ENCODE measurements at places on chromosomes 12 and 14. TPM values are rescaled to one million over a fixed set of nuclear protein-coding genes. Genes with fewer than 3 reads are reported as not detected.

Gene SSPN
- not detected for total RNA-seq

Gene GNB3
- 14.9 TPM for total RNA-seq

GRCh38 chr12:2194060-2194459 is 141.3 kb downstream of the CACNA1C start:
- no peak for DNase-seq

- no peak for DNase-seq
Observed at GRCh38 chr12:85781766-85782165, 54.4 kb downstream of the RASSF9 start.

Gene PRORP
- 58.4 TPM for total RNA-seq

Gene MDGA2
- not detected for total RNA-seq

Gene SUDS3
- 55.0 TPM for total RNA-seq

Gene MMP19
- not detected for total RNA-seq

Gene ANKS1B
- total RNA-seq = 23.4 TPM

Gene GALNT6
- total RNA-seq = 9.1 TPM

GRCh38 chr12:120474616-120474960 is 5.0 kb upstream of the SRSF9 start:
- no peak for DNase-seq

- DNase-seq = no peak
Observed at GRCh38 chr14:44412858-44413569, 94.1 kb downstream of the FSCB start.

Gene NELL2
- 207 TPM for total RNA-seq

Gene TAS2R43
- total RNA-seq = 0.90 TPM

DNA sequence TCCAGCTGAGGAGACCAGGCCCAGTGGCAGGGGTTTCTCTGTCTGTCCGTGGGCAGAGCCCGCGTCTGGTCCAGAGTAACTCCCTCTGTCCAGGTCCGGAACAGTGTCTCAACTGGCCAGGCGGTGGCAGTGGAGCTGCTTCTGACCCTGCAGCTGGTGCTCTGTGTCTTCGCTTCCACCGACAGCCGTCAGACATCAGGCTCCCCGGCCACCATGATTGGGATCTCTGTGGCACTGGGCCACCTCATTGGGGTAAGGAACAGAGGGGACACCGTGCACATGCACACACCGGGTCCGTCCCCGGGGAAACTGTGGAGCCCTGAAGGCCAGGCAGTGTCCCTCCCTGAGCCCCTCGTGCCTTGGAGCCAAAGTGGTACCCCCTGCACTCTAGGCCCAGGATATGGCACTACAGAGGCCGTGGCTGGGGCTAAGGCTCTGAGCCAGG is 1.5 kb downstream of the AQP6 start:
- DNase-seq = no peak

All from Karpas-422 (cell line).